Kidney capillary endothelial cell (primary cell): ENCODE measurements at places on chromosomes 3 and 15.

- DNase-seq, result no peak
Observed at GRCh38 chr15:55740359-55740878, 2.5 kb downstream of the PRTG start.

GRCh38 chr3:106215047-106215446 is 346.2 kb upstream of the CBLB start:
- no peak for DNase-seq

- no peak for DNase-seq
Observed at GRCh38 chr3:169420429-169420828, 243.1 kb downstream of the MECOM start.

GRCh38 chr15:40469776-40470390 is 901 bp upstream of the CHST14 start:
- no peak for DNase-seq

DNA sequence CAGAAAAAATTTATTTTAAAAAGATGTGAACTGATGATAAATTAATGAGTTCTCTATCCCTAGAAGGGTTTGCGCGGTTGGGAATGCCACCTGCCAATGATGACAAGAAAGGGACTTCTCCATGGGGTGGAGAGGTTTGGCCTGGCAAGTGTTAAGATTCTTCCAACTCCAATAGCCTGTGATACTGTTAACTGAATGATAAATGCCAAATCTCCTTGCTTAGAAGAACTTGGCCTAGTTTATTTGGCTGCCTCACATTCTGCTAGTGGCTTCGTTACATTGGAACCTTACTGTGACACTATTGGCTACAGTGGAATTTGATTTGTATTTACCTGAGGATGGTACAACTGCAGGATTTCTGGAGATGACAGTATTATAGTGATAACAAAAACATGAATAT is 91.7 kb upstream of the CCNL1 start:
- no peak for DNase-seq

- DNase-seq, result no peak
Observed at GRCh38 chr15:57752436-57752835, 45.9 kb downstream of the POLR2M start.

- DNase-seq, result no peak
Observed at GRCh38 chr15:78216276-78217104, 17.9 kb downstream of the ACSBG1 start.

GRCh38 chr3:130093741-130094391 is 12.2 kb downstream of the ALG1L2 start:
- DNase-seq, result no peak

- DNase-seq, result no peak
Observed at GRCh38 chr3:138609898-138610266, 1.3 kb downstream of the FAIM start.

- DNase-seq, result peak; percentile 57
Observed at GRCh38 chr3:29525254-29525881, 244.5 kb downstream of the RBMS3 start.

DNA sequence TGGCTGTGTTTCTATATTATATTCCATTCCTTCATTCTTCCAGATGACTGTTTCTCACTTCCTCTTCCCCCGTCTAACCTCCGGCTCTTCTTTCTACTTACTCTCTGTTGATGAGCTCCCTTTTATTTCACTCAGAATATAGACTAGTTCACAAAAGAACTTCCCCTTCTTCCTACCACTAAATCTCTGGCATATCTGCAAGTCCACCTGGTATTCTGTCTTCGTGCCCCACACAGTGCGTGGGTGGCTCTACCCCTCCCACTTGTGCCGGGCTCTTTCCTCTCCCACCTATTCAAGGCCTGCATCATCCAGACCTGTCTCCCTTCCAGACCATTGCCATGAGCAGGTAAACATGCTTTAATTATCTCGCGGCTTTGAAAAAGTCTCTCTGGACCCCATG is 73.0 kb downstream of the SCN10A start:
- no peak for DNase-seq

GRCh38 chr3:177037241-177037640 is 160.0 kb downstream of the TBL1XR1 start:
- no peak for DNase-seq

GRCh38 chr15:95812491-95812890 is 518.0 kb upstream of the NR2F2 start:
- DNase-seq, result peak; percentile 57

DNA sequence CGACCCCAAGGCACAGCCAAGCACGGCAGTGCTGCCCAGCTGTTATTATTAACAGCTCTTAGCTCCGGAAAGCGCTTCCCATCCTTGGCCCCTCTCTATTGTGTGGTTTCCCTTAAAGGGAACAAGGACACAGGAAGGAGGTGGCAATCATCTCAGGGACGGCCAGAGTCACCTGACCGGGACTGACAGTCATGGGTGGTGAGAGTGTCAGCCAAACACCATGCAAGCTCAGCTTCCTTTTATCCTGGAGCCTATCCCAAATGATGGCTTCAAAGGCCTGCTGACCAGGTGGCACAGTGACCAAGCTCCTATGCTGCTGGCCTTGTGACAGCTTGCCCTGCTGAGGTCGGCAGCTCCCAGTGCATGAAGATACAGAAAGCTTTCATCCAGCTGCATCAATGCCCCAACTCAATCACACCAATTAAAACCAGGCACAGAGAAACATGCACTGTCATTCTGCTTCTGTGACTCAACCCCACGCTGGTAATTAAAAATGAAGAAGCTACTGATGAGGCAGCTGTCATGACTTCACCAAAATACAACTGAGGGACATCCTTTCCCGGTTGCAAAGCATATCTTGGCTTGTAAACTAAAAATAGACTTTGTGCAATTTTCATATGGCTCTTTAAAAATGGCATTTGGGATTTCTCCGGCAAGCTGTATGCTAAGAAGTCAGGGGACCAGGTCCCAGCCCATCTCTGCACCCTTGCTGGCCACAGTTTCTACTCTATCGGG is 34.0 kb downstream of the PCSK6 start:
- peak; percentile 62 for DNase-seq

DNA sequence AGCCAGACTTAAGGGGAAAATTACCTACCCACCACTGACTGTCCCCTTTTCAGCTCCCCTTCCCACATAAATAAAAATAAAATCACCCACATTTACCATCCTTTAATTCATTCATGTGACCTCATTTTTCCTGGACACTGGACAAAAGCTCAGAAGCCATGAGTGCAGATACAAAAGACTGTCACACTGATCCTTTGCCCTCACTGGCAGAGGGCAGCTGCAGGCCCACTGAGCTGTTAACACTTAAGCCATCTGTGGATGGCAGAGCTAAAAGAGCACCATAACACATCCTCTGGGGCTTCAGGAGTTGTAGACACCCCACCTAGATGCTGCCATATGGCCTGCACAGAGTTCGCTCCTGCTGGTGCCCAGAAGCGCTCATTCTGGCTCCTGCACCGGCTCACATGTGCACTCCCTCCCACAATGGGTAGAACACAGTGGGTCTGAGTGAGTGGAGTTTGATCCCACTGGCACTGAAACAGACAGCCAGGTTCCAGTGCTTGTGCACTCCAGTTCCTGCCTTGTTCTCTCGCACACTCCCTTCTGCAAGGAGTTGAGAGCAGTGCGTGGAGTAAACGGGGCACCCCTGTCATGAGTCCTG is 38.8 kb downstream of the EDC3 start:
- DNase-seq, result no peak

- no peak for DNase-seq
Observed at GRCh38 chr15:26051761-26052675, 188.9 kb upstream of the ATP10A start.

- no peak for DNase-seq
Observed at GRCh38 chr15:59249816-59250215, 43.2 kb downstream of the LDHAL6B start.

- DNase-seq, result no peak
Observed at GRCh38 chr3:133273346-133273745, 126.5 kb upstream of the BFSP2 start.

DNA sequence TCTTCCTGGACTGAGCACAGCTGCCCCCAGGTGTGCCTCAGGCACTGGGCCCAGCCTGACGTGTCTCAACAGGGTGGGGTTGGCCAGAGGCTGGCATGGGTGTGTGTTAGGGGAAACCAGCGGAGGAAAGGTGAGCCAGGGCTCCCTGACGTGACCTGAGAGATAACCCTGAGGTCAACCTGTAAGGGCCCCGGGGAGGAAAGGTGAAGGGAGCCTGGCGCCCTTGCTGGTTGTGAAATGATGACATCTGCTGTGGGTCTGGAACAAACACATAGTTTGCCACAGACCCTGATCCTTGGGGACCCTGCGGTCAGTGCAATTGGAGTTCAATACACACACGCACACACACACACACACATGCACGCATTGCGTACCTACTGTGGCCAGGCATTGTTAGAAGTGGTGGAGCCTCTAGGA is 100.2 kb upstream of the TLE3 start:
- DNase-seq, result no peak

DNA sequence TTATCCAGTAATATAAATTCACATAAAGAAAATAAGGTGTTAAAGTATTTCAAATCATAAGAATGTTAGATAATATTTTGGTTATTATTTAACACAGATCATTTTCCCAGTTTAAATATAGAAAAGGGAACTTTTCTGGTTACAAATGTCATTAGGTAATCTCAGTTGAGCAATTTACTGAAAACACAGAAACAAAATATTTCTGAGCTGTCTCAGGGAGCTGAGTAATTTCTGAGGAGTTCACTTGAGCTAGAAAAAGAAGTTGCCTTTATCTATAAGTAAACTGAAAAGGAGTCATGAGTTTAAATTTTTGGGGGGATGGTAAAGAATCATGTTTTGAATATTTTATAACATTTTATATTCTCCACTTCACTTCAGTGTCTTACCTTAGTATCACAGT is 855.4 kb upstream of the ARPP21 start:
- DNase-seq, result no peak

GRCh38 chr3:193574488-193575070 is 18.4 kb upstream of the OPA1 start:
- DNase-seq, result no peak

DNA sequence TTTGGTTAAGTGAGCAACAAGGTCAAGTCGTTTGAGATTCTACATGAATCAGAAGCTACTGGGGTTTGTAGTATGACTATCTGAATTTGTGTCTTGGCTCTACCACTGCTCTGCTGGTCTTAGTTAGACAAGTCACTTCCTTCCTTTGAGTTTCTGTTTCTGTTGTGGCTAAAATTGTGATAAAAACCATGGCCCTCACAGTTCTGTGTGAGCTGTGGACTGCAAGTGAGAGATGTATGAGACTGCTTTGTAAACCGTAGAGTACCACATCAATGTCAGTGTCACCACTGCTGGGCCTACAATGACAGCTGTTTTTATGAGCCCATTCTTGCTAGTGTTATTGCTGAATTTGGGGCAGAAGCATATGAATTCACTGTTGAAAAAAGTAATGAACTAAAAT is 32.7 kb downstream of the RARB start:
- DNase-seq, result peak; percentile 43

DNA sequence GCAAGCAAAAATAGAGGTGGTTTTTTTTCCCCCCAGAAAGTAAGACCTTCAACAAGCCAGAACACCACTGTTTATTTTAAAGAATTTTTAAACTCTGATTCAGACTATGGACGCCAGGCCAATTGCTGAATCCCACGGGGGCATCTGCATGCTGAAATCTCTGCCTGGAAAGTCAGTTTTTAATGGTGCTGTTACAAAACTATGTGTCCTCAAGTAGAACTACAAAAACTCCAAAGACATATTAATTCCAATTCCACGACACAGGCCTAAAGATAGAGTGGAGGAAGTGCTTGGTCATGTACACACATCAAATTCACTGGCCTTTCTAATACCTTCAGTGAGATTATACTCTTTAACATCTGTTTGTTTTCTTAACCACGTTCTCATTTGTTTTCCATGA is 490.5 kb upstream of the NR2F2 start:
- DNase-seq, result no peak

GRCh38 chr3:104768886-104769285 is 597.8 kb upstream of the ALCAM start:
- no peak for DNase-seq

DNA sequence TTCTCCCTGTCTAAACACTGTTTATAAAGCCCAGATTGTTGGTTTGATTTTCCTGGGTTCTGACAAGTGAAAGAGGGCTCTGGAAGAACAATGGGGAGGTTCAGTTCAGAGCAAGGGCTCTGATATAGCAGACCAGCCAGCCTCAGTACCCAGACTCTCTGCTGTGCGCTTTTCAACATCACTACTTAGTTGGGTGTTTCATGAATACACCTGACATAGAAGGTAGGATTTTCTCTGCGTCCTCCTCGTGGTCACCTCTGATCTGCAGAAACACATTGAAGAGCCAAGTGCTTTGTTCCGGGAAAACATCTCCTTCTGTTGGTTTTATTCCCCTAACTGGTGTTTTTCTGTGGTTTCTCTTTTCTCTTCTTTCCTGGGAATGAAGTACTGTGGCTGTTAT is 99.5 kb downstream of the EPHB1 start:
- no peak for DNase-seq

- no peak for DNase-seq
Observed at GRCh38 chr3:39082666-39083313, 24.6 kb downstream of the GORASP1 start.

DNA sequence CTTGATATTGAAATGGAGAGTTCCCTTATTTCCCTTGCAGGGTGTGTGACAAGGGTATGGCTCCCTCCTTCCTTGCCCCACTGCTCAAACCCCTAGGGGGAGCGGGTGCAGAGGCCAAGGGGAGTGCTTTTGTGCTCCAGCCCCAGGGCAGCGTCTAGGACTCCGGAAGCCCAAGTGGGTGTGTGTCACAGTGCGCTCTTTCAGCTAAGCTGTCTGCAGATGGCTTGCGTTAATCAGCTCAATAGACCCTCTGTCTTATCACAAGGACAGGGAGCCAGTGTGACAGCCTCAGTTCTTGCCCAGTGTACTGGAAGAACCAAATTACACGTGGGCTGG is 523.6 kb upstream of the LMCD1 start:
- DNase-seq, result no peak

DNA sequence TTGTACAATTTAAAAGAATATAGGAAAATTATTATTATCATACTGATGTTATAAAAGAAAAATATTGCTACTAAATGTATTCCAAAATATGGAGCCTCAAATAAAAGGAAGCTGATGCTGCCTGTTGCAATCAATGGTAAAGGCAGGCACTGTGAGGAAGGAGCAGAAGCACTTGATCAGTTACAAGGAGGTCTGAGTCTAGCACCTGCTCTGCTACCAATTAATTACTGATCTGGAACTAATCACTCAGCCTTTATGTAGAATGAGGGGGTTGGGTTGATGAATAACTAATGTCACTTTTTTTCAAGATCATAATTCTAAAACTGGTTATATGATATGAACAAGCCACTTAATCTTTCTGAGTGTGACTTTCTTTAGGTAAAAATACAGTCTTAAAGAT is 5.5 kb downstream of the ADGRG7 start:
- DNase-seq, result no peak

- no peak for DNase-seq
Observed at GRCh38 chr3:70426071-70426470, 113.6 kb upstream of the MDFIC2 start.

GRCh38 chr3:85100316-85100715 is 141.5 kb downstream of the CADM2 start:
- no peak for DNase-seq

- DNase-seq, result no peak
Observed at GRCh38 chr3:16801698-16802097, 83.1 kb upstream of the PLCL2 start.

DNA sequence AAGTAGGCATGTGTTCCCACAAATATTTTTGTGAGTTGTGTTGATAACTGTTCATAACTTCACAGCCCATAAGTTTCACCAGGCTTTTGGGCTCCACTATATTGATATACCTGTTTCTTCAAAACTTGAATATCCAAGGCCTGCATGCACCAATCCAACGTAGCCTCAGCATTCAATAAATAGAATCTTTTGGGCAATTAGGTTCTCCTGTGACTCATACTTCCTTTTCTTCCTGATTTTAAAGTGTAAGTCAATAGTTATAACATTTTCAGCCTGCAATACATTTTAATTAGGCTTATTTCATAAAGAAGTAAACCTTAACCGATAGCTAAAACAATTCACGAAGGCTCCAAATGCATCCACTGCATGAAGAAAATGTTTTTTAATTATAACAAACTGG is 97.8 kb upstream of the SPRED1 start:
- DNase-seq, result no peak
